Amygdala (tissue), 56 donors: ENCODE measurements at places on chromosomes 1 and 21.

GRCh38 chr1:24572301-24572700 is 16.4 kb downstream of the NCMAP start:
- DNase-seq, result no peak

DNA sequence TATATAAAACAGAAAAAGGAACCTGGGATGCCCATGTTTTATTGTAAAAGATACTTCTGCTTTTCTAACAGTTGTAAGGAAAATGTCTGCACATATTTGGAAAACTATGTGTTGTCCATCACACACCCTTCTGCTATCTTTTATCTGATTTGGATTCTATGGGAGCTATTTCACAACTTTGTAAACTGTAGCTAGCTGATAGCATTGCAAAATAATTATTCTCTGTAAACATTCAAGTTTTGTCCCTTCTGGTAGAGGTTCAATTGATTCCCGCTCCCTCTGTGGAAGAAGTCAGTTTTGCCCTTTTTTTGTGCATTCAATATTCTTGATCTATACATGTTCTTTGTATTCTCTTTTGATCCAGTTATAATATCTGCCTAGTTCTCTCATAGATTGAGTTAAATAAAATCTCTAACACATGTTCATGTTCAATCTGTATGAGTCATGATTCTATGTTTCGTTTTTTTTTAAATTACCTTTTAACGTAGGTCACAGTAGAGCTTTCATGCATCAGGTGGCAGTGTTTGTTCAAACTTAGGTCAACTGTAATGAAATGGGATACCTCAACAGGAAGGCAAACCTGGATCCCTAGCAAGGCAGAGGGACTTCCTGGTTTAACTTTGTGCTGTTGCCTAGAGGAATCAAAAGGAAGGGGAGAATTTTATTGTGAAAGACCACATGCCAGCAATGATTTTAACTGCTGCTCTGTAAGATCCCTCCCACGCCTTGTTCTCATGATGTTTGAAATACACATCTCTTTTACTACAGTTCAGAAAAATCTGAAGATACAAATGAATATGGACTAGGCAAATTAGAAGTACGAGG is 26.0 kb upstream of the BCL9 start:
- DNase-seq, result no peak

GRCh38 chr1:29640428-29640785 is 404.1 kb downstream of the PTPRU start:
- no peak for DNase-seq

DNA sequence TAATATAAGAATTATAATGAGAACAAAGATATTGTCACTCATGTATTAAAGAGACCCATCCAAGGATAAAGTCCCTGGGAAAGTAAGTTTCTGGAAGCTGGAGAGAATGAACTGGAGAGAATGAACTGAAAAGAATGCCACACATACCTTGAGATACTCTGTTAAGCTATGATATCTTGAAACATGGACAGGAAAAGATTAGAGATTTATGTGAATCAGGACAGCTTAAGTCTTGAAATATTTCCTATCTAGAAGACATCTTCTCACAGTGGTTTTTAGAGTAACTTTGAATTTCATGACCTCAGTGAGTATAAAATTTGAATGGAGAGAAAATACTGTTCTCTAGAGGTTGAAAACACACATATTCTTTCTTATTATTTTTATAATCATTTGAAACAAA is 201.3 kb upstream of the HMCN1 start:
- DNase-seq, result no peak

- DNase-seq, result no peak
Measured at GRCh38 chr1:89540406-89540970, 15.9 kb downstream of the LRRC8B start.
